ENCODE measurements at places on chromosomes 7 and 10.

DNA sequence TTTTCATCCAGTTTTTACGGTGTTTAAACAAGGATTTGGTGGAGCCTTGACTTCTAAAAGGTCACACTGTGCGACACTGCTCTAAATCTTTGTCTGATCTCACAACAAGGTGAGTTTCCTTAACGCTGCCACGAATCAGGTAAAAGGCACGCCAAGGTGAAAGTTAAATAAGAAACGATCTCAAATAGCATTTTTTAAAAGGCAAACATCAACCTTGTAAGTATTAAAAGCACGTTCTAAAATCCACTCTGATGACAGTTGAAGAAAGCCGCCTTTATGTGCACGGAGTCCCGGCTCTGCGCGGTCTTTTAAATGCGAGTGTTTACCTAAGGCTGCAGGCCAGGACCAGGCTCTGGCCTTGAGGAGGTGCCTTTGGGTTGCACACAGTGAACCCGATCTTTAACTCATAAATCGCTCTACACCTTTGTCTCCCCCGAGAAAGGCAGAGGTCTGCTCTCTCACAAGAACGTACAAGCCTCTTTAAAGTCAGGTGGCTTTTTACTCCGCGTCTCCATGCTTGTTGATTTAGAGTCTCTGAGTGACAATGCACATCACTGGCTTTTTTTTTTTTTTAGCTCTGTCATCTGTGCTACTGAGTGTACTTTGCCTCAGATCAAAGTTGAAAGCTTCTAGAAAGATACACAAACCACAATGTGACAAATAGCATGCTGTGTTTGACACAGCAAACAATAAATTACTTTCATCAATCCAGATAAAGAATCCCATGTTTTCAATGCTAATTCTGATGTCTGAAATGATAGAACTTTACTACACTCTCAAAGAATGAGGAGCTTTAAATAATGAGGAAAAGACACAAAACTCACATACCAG is 25.9 kb upstream of the RNF32 start:
- DNase-seq = no peak

- DNase-seq = no peak
These were observed 175.0 kb downstream of the CTNNA3 start for GRCh38 chr10:67520924-67521520.

DNA sequence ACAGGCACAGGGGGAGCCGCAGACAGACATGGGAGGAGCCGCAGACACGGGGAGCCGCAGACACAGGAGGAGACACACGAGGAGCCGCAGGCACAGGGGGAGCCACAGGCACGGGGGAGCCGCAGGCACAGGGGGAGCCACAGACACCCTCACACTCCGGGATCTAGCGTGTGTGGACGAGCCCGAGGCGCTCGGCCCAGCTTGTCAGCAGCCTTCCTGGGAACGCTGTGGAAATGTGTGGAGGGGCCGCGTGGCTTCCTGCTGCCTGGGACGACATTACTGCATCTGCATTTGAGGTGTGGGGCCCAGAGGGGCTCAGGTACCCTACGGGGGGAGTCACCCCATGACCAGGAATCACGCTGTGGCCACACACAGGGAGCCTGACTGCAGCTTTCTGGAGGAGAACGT is 313.2 kb downstream of the PTPRN2 start:
- no peak for DNase-seq

DNA sequence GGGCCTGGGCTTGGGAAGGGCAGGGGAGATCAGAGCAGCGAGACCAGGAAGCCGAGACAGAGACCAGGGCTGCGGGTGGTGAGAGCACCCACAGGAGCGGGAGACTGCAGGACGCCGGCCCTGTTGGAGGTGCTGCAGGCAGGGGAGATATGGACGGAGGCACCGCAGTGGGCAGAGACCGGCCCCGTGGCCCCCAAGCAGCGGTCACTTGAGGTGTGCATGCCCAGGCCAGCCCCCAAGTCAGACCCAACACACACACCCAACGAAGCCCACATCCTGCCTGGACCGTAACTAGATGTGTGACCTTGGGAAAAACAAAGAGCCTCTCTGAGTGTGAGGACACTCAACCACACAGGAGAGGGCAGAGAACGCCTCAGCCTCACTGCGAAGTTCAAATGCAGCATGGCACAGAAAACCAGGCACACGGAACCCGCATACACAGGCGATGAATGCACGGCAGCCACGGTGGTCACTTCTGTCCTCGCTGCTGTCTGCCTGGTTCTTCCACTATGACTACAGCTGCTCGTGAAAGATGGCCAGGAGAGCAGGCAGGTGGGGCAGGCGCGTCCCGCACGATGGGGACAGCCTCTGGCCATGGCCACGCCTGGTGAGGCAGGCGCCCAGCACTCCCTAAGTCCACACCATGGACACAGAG is 214.7 kb downstream of the MAD1L1 start:
- DNase-seq = no peak

DNA sequence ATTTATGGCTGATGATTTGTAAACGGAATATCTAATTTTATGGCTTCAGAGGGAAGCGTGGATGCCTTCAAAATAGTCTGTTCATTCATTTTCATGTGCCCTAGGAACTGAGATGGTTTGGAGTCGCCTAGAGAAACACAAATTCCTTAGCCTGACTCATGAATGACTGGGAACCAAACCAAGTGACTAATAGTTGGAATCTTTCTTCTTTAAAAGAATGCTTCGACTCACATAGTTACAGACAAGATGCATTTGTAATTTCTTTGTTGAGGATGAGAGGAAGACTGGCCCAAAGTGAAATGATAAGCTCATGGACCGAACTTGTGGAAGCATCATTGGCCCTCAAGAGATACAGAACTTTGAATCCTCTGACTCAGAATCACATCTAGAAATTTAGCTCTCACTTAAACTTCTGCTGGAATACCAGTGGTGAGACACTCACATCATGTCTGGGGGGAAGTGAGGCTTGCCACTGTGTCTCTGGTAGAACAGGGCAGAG is 1107.2 kb downstream of the NRG3 start:
- DNase-seq = peak; percentile 12

- DNase-seq = no peak
These were observed 33.9 kb downstream of the BCAP29 start for GRCh38 chr7:107613948-107614347.

- no peak for DNase-seq
These were observed 103.5 kb downstream of the RAB18 start for GRCh38 chr10:27607591-27607990.

GRCh38 chr7:128425850-128426249 is 16.1 kb upstream of the IMPDH1 start:
- peak; percentile 48 for DNase-seq
